Panc1 (cell line): ENCODE measurements at places on chromosomes 12 and 14. TPM values are rescaled to one million over a fixed set of nuclear protein-coding genes. Genes with fewer than 3 reads are reported as not detected.

The TMTC2 gene
- 5.7 TPM for total RNA-seq

The OR4K14 gene
- total RNA-seq = not detected

The UTP20 gene
- total RNA-seq = 33.5 TPM

The DCP1B gene
- 4.8 TPM for total RNA-seq

The TCP11L2 gene
- 3.5 TPM for total RNA-seq

The RNASE7 gene
- not detected for total RNA-seq

The OTOGL gene
- total RNA-seq = not detected

The P2RX2 gene
- total RNA-seq = 1.2 TPM

The GPRC5D gene
- total RNA-seq = not detected

The NTS gene
- total RNA-seq = 1.5 TPM

The SLC35E3 gene
- 15.9 TPM for total RNA-seq

The PRKD1 gene
- total RNA-seq = 8.2 TPM

The INHBC gene
- total RNA-seq = not detected

The PTPN11 gene
- 139 TPM for total RNA-seq

The KRT2 gene
- 0.33 TPM for total RNA-seq

The SIX1 gene
- total RNA-seq = 7.4 TPM

The LIN7A gene
- total RNA-seq = not detected

The CATSPERB gene
- total RNA-seq = not detected

The CCDC88C gene
- 21.3 TPM for total RNA-seq

The KRT74 gene
- total RNA-seq = not detected
